ENCODE measurements at places on chromosomes 11 and 22. TPM values are rescaled to one million over a fixed set of nuclear protein-coding genes. Genes with fewer than 3 reads are reported as not detected.

Gene SCGB1C1
- total RNA-seq = not detected

Gene VSTM5
- 0.19 TPM for total RNA-seq

Gene CPT1A
- total RNA-seq = 63.8 TPM

Gene CDC45
- 1.2 TPM for total RNA-seq

Gene AP5B1
- 32.2 TPM for total RNA-seq

Gene RBM7
- total RNA-seq = 18.6 TPM

Gene BACE1
- 31.6 TPM for total RNA-seq

Gene GPR83
- total RNA-seq = not detected

Gene LZTR1
- 34.9 TPM for total RNA-seq

DNA sequence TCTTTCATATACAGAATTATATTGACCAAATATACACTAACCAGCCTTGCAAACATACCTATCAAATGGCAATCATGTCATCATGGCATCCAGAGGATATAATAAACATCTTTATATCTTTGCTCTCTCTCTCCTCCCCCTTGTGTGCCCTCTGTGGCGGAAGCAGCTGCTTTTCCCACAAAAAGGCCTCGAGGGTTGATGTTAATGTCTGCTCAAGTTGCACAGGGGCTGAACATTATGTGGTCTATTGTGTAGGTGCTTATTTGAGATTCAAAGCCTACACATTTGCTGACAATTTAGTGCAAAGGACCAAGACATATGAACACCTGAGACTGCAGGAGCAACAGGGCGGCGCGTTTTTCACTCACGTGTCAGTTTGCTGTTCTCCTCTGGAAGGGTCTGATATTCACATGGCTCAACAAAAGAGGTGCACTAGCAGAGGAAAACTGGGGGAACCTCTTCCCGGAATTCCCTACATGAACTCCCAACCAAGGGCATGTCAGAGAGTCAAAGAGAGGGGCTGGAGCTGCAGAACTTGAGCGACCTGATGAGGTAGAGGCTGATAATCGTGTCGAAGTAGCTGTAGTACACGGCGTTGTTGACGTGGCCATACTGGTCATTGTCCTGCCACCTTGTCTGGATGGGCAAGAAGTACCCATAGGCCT is 138.8 kb downstream of the RCN1 start:
- DNase-seq = peak; percentile 59

GRCh38 chr22:29994943-29995342 is 85.3 kb upstream of the HORMAD2 start:
- DNase-seq = no peak

- DNase-seq = no peak
Measured at GRCh38 chr11:35116762-35117640, 22.0 kb upstream of the CD44 start.

GRCh38 chr11:35525501-35526175 is at the start of gene PAMR1:
Gene PAMR1 (minus strand): TSS chr11:35525616. CDS start chr11:35525585, 31 bp downstream.
- DNase-seq = peak; percentile 90

GRCh38 chr11:14331476-14332136 is 27.4 kb downstream of the RRAS2 start:
- no peak for DNase-seq

GRCh38 chr22:20595461-20595860 is 88.1 kb downstream of the MED15 start:
- no peak for DNase-seq

DNA sequence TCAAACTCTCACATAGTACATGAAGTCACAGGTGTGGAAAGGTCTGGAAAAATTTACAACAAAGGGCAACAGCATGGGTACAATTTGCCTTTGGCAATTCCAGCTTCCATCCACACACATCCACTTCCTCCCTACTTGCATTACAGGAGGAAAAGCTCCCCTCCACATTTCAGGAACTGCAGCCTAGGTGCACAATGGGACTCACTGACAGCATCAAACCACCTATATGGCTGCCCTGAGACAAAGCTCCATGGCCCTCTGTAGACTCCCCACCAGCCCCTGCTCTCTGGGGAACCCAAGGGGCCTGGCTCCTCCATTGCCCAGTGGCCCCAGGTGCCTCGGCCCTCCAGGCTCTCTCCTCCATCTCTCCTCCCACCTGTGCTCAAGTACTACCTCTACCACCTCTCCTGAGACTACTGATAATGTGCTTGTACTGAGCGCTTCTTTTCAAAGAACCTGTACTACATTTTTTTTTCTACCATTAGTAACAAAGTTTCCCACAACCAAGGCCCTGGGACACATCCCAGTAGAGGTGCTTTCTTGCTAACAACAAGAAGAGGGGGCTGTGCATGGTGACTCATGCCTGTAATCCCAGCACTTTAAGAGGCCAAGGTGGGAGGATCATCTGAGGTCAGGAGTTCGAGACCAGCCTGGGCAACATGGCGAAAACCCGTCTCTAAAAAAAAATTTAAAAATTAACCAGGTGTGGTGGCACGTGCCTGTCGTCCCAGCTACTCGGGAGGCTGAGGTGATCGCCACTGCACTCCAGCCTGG is 4.9 kb downstream of the YPEL1 start:
- no peak for DNase-seq

GRCh38 chr22:39149915-39150847 is 2.3 kb downstream of the CBX7 start:
- no peak for DNase-seq

GRCh38 chr11:122037911-122038310 is 78.1 kb downstream of the BLID start:
- no peak for DNase-seq

DNA sequence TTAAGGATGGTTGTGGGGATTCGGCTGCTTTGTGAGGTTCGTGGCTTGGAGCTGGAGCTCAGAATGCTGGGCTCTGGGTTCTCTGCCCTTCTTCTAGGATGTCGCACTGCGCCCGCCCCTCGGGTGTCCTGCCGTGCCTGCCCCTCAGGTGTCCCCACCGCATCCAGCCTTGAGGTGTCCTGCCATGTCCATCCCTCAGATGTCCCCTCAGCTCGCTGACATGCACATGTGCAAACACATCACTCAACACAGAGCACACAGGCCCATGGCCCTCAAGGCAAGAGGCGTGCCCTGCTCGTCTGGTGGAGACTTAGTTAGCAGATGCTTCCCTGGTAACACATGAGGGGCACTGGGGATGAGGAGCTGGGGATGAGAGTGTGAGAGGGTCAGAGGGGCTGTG is 359.3 kb downstream of the TBC1D22A start:
- DNase-seq = no peak

GRCh38 chr11:63845911-63846310 is 7.0 kb downstream of the MARK2 start:
- DNase-seq = no peak

GRCh38 chr11:103035791-103036434 is 56.0 kb downstream of the DCUN1D5 start:
- no peak for DNase-seq

DNA sequence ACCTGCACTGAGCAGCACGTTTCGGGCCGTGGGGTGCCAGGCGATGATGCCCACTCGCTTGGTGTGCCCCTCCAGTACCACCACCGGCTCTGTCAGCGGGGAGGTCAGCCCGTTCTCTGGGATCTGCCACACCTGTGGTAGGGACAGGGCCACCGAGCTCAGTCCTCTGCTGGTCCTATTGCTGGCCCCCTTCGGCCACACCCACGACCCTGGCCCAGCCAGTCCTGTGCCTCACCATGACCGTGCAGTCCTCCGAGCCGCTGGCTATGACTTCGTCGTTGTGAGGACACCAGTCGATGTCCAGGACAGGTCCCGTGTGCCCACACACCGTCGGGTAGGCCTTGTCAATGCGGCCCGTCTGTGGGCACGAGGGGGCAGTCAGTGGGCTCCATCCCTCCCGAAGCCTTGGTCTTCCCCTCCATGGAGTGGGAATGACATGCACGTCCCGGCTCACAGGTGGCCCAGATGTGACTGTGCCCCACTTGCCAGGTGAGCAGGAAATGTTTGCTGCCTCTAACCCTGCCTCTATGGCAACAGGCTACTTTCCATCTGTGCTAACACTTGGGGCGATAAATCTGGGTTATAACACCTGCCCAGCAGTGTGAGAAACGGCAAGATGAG is 1.4 kb downstream of the CORO1B start:
- no peak for DNase-seq

- DNase-seq = no peak
Measured at GRCh38 chr11:64924910-64925284, 408 bp downstream of the PPP2R5B start.

GRCh38 chr11:69515271-69516245 is 34.1 kb downstream of the LINC01488 start:
- no peak for DNase-seq

DNA sequence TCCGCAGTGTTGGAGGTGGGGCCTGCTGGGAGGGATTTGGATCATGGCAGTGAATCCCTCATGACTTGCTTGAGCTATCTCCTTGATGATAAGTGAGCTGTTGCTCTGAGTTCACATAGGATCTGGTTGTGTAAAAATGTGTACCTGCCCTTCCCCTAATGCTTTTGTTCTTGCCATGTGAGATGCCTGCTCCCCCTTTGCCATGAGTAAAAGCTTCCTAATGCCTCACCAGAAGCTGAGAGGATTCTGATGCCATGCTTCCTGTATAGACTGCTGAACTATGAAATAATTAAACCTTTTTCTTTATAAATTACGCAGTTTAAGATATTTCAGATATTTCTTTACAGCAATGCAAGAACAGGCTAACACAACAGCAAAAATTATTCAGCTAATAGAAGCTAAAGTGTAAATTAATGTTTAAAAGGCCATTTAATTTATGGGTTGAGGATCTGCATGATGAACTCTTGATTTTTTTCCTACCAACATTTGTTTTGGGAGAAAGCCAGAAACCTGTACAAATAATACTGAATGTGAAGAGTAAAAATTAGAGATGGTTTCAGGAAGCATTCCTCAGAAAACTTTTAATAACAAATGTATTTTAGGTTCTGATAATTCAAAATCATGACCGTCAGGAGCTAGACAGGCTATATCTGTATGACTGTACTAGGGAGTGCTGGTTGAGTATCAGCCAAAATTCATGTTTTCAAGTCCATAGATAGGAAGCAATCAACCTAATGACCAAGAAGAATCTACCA is 177.5 kb upstream of the GRIA4 start:
- DNase-seq = no peak

DNA sequence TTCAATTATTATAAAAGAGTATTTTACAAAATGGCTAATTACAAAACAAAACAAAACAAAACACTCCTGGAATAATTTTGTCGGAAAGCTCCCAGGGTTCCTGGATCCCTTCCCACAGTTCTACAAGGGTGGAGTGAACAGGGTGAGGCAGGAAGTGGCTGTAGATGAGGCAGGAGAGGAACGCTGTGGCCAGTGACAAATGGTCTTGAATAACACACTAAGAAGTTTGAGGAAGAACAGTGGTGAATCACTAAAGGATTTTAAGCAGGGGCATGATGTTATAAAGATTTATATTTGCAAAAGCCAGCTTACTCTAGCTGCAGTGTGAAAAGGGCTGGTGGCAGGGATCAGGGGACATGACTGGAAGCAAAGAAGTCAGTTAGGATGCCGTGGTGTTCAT is 33.8 kb upstream of the APOA1 start:
- DNase-seq = no peak

DNA sequence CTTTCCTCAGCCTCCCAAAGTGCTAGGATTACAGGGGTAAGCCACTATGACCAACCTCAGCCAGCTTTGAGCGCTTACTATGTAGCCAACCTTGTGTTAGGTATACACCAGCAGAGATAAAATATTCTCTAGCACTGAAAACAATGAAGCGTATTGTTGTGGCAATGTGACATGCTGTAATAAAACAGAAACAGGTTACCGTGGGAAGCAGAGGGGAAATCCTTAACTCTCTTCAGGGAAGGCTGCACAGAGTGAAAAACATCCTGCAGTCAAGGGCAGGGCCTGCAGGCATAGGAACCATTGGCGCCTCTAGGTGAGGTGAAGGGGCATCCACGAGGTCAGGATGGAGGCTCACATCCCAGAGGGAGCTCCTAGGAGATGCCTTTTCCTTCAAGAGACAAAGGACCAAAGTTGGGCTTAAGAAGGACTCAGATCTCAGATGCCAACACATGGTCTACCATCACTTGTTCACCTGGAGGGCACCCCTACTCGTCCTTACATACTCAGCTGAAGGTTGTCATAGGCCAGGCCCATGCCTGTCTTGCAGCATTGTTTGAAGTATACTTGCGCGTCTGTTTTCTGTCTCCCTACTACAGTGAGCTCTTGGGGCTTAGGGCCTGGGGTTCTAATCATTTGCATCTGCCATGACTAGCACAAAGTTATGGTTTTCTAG is 8.0 kb downstream of the POLD4 start:
- DNase-seq = no peak

DNA sequence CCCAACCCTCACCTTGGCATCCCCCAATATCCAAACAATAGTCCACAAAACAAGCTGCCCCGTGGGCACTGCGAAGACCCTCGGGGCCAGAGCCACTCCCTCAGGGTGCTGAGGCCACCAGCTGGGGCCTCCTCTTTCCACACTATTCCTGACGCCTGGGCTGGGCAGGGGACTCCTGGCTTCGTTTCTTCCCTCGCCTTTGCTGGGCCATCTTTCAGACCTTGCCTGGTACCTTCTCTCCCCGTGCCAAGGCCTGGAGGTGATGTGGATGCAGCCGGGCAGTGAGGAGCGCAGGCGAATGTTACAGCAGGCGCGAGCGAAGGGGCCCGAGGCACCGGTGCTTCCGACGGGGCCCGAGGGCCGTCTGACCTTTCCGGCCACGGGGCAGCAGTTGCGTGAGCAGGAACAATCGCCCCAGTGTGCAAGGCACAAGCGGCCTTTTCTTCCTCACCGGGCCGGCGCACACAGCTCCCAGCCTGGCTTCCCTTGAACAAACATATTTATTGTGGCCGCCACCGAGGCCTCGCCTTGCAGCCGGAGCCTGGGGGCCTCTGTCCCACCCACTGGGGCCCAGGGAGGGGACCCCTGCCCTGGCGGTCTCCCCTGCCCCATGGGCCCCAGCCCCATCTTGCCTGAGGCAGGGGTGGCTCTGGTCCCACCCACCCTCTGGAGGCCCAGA is 32.6 kb upstream of the KCNQ1OT1 start:
- no peak for DNase-seq

- DNase-seq = no peak
Measured at GRCh38 chr11:10311802-10312201, 6.9 kb downstream of the ADM start.

- DNase-seq = peak; percentile 97
Measured at GRCh38 chr22:32558681-32559355, 84.2 kb downstream of the FBXO7 start.

DNA sequence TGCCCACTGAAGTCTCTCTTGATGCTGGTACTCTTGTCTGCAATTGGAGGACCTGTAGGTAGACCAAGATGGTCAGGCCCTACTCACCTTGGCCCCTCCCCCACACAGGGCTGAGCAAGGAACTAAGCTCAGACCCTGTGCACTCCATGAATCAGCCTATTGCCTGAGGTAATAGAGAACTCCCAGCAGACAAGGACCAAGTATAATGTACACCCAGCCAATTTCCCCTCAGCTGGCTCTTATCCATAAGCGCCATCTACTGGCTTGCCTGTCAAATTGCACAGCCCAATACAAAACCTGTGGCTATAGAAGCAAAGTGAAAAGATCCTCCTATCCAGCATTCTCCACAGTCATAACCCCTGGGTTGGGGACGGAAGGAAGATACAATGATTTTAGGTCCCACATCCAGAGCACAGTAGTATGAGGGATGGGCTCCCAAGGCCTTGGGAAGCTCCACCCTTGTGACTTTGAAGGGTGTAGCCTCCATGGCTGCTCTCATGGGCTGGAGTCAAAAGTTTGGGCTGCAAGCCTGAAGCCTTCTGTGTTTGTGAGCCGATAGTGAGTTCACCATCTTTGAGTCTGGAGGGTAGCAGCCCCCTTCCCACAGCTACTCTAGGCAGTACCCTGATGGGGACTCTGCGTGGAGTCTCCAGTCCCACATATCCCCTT is 56.0 kb downstream of the GLYATL2 start:
- no peak for DNase-seq
